ENCODE measurements at places on chromosomes 5 and 9.

DNA sequence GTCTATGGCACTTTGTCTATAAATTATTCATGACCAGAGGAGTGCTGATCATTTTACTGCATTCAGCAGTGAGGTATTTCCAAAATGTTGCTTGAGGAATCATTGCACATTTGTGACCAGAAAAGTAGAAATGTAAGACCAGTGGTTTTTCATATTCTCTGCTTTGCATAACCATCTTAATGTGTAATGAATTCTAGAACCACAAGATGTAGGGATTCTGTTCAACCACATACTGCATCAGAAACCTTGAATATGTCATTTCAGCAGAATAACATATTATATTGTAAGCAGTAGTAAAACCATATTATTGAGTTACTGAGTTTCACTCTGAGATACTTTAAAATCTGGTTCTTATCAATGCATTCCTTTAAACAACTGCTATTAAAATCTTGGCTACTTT, 1243.4 kb downstream of the MAT2B start:
- no peak for DNase-seq

GRCh38 chr9:76619640-76620039, 144.6 kb upstream of the PCA3 start:
- DNase-seq: no peak

GRCh38 chr5:168219515-168220410, 71.7 kb upstream of the WWC1 start:
- peak; percentile 54 for DNase-seq

DNA sequence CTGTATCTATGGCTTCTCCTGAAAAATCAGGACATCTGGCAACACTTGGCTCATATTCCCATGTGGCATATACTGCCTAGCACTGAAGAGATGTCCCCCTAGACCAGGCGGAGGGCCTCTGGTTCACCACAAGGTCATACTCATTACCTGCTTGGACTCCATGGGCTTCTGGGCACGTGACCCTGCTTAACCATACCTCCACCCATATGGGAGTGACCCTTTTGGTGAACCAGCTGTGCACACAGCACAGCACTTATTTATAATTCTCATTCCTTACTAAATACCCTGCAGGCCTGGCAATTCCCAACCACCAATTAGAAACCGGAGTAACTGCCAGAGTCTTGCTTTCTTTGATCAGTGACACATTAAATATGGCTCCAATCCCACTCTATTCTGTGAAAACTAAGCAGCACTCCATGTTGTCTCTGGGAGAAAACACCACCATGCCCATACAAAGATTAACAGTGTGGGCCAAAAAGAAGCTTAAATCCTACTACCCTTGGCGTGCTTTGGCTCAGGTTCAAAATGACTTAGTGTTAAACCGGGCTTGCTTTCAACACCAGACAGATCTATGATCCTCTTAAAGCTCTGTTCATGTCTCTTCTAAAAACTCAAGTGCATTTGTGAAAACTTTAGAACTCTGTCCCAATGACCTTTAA, 57.7 kb downstream of the MTMR12 start:
- DNase-seq: no peak

DNA sequence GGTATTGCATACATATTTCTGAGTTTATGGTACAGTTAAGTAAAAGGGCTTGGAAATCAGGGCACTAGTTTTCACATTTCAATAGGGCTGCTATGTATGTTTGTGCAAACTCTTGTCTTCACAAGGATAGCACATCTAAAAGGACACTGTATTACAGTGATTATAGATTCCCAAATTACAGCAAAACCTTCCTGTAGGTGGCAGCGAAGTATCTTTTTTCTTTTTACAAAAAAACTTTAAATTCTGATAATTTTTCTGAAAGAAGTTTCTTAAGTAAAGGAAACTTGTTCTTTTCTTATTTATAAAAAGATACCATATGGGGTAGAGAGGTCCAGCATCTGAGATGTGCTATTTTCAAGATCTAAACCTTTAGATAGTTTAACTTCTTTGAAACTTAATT, 337.8 kb downstream of the PTPRD start:
- no peak for DNase-seq

- no peak for DNase-seq
Observed at GRCh38 chr5:169954786-169955185, 25.5 kb downstream of the INSYN2B start.

GRCh38 chr5:124923131-124923530, 176.7 kb upstream of the ZNF608 start:
- DNase-seq: no peak

DNA sequence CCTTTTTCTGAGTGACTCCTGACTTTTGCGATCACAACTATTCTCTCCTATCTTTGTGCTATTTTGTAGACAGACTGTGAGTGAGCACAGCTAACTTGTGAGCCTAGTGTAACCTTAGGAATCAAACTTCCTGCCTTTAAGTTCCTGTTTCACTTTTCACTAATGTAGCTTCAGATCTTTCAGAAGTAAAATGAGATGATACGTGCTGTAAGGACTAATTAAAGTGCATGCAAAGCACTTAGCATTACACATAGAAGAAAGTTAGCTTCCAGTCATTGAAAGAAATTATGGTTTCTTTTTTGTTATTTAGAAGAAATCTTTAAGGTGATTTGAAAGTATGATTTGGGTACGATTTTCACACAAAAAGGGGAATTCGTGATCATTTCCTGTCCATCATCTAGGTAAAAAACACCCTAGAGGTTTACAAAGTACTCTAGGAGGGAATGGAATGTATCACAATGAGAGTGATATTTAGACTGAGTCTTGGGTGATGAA, 122.7 kb downstream of the ST8SIA4 start:
- no peak for DNase-seq

DNA sequence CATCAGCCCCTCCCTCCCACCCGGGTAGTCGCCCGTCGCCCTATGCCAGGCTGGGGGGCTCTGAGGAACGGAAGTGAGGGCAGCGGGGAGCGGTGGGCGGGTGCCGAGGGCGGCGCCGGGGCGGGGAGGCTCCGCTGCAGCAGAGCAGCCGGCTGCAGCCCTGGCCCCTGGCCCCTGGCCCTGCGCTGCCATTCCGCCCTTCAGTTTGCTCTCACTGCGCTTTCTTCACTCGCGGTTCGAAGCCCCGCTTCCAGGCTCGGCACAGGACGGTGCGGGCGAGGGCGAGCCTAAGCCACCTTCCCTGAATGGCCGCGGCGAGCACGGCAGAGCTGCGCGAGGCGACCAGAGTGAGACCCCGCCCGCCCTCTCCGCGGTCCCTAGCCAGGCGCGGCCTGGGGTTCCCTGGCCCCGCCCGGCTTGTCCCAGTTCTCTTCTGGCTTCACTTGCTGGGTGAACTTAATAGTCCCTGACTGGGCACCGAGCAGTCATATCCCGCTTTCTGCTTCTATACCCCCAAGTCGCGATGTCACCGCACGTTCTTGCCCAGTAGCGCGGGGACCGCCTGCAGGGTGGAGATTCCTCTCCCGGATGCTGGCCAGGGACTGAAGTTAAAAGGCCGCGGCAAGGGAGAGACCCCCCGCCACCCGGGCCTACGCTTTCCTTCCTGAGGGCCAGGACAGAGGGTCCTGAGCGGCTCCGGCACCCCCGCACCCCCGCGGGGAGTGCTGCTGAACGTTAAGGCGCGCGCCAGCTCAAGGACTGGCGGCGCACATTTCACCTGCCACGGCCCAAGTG, 623 bp upstream of the TRIM36 start:
- DNase-seq: no peak

DNA sequence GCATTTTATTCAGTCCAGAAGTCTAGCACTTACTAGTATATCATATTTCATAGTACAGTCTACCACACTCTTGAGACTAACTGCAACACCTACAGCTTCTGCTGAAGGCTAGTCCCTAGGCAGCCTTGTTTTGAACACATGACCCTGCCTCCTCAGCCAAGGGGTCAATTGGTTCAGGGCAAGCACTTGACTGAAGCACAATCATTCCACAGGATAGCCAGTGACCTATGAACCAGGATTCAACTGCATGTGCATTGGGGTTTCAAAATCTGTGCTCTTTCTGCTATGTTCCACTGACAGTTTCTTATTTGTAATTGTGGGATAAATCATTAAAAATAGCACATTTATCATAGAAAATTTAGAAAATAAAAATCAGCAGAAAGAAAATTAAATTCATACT, 186.8 kb downstream of the TMEM161B start:
- DNase-seq: no peak

GRCh38 chr5:110250755-110251154, 475.7 kb downstream of the TMEM232 start:
- no peak for DNase-seq

DNA sequence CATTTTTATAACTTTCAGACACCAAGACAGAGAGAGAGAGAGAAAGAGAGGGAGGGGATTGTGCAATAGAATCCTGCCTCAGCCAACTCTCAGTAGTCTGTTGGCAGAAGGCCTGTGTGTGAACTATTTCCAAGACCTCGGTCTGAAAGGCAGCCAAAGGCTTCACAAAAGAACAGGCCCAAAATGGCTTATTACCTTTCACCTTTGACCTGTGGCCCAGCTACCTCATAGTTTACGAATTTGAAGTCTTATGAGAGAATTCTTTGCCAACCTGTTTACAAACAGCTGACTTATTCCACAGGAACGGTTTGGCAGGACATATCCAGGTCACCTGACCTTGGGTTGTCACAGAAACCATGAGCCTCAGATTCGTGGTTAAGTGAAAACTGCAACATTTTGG, 48.6 kb downstream of the NR2F1-AS1 start:
- no peak for DNase-seq

DNA sequence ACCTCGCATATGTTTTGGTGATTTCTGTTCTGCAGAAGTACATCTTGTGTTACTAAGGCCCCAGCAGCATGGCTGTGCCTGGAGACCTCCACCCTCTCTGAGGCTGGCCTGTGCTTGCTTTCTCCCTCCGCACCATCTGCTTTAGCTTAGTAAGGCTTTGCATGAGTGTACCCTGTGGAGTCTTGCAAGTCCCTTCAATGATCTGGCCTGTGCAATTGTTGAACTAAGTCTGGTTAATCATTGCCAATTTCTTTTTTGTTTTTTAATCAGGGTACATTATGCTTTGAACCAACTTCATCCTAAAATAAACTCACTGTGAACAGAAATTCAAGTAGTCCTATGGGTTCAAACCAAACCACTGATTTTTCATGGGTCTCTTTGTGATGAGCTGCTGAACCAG, 32.3 kb downstream of the ACOT12 start:
- no peak for DNase-seq

- DNase-seq: no peak
Observed at GRCh38 chr5:97026721-97027120, 90.8 kb downstream of the LNPEP start.

- DNase-seq: no peak
Observed at GRCh38 chr9:107131108-107131799, 151.8 kb upstream of the RAD23B start.

GRCh38 chr9:36855448-36856315, 178.4 kb downstream of the PAX5 start:
- no peak for DNase-seq

- DNase-seq: no peak
Observed at GRCh38 chr5:4387290-4387689, 752.8 kb upstream of the ADAMTS16 start.

DNA sequence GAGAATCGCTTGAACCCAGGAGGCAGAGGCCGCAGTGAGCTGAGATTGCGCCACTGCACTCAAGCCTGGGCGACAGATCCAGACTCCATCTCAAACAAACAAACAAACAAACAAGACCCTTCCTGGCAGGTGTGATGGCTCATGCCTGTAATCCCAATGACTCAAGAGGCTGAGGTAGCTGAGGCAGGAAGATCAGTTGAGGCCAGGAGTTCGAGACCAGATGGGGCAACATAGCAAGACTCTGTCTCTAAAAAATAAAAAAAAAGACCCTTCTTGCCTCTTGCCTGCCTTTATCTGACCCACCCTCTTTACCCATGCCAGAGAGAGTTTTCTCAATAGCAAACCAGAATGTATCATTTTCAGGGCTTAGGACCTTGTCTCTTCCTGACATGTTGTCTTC, 8.8 kb upstream of the PANK3 start:
- no peak for DNase-seq

DNA sequence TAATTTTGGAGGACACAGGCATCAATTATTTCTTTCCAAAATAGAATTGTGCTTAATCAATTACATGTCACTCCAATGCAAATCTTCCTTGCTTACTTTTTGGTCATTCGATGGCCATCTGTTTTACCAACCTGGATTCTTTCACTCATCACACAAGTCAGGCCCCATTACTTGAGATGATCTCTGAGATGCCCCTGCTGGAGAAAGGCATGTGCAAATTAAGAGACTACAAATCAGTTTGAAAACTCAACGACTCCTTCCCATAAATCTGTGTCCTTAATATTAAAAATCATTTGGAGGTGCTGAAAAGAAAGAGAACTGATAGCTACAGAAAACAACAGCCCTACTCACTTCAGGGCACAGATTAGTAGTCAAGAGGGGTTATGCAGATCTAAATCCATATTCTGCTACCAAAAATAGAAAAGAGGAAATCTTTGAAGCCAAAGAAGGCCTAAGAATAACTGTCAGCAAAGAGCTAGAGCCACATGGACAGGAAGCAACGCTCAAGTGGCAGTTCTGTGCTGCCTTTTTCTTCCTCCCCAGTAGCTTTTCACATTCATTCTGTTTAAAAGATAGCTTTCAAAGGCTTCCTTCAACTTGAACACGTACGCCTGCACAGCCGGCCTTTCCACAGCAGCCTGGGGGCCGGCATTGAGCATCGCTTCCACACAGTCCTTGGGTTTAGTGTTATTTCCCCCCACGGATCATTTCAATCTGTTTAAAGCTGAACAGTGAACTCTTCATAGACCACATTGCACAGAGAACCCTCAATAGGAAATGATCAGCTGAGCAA, 79.3 kb upstream of the MAP3K1 start:
- DNase-seq: peak; percentile 69

DNA sequence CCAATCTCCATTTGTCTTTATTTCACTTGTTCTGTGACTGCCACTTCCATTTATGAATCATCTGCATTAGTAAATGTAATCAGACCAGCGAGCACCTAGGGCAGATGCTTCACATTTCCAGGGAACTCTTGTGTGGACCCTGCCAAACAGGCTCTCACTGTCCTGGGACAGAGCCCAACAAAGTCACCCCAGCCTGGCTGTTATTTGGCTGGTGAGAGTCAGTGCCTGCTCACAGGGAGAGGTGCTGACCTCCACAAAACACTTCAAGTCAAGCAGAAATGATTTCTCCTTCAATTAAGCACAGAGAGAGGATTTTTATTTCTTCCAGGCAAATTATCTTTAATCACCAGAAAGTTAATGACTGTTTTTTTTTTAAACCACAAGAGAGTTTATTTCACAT, 568.0 kb downstream of the MTRR start:
- no peak for DNase-seq

DNA sequence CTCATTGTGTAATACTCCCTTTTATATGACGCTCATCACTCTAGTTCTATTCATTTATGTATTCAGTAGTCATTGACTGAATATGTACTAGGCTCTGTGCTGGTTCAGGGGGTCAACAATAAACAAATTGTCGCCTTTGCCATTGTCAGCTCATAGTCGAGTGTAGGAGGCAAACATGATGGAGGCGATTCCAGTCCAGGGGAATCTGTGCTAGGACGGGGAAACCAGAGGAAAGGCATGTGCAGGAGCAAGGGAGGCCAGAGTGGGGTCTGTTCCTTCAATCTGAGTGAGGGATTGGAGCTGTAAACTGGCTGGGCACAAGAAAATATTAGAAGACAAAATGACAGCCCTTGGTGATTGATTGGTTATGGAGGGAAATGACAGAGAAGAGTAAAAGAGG, 83.9 kb downstream of the ANGPTL2 start:
- DNase-seq: no peak

Data from hematopoietic multipotent progenitor cell (in vitro differentiated cells).